ENCODE measurements at places on chromosomes 13 and 19.

GRCh38 chr19:34788074-34788473 is 15.1 kb upstream of the ZNF599 start:
- DNase-seq = no peak

DNA sequence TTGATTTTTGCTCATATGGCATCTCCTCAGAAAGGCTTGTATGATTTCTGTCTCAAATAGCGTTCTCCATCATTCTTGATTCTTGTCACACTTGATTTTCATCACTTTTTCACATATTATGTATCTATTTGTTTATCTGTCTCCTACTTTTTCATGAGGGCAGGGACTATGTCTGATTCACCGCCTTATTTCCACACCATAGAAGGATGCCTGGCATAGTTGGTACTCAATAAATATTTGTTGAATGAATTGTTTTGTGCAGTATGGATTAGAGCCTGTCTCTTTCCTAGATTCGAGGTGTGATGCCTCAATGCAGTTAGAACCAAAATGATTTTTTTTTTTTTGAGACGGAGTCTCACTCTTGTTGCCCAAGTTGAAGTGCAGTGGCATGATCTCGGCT is 12.1 kb downstream of the SAE1 start:
- no peak for DNase-seq

- no peak for DNase-seq
Measured at GRCh38 chr13:109651311-109651710, 135.1 kb downstream of the IRS2 start.

- DNase-seq = no peak
Measured at GRCh38 chr13:41621716-41622431, 164.5 kb downstream of the RGCC start.

GRCh38 chr13:93984876-93985275 is 494.6 kb downstream of the DCT start:
- no peak for DNase-seq

DNA sequence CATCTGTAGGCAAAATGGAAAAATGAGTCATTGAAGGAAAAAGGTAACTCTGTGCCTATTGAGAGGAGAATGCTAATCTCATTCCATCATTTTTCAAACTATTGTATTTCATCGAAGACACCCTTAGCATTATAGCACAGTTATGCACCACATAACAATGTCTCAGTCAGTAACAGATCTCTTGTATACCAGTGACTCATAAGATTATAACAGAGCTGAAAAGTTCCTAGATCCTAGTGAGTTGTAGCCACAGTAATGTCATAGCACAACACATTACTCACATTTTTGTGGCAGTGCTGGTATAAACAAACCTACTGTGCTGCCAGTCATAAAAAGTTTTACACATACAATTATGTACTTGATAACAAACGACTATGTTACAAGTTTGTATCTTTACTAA is 1077.6 kb downstream of the DIAPH3 start:
- DNase-seq = no peak

- DNase-seq = no peak
Measured at GRCh38 chr13:20431687-20432384, 93.8 kb downstream of the CRYL1 start.

GRCh38 chr13:80118506-80118905 is 222.4 kb downstream of the SPRY2 start:
- no peak for DNase-seq

GRCh38 chr13:111158136-111158805 is 43.2 kb downstream of the ARHGEF7 start:
- no peak for DNase-seq

DNA sequence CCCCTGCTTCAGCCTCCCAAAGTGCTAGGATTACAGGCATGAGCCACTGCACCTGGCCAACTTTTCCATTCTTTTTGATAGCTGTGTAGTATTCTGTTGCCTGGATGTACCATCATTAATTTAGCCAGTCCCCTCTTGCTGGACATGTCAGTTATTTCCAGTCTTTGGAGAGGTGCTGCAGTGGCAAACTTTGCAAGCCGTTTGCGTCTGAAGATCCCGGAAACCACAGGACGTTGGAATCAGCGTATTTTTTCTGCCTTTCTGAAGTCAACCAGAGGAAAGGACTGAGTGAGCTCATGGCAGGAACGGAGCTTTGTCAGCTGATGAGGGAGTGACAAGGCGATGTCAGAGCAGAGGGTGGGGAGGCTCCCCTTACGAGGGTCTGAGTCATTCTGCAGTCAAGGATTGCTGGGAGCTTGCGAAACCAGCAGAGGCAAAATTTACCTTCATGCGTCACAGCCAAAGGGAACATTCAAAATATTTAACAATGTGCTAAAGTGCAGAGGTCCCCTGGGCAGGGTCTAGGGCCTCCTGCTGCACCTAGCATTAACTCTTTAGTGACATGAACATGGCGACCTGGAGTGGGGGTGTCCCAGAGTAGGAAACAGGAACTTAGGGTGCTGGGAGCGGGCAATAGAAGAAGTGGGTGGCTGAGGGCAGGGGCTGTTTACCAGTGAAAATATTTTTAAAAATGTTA is 5.6 kb downstream of the C5AR1 start:
- DNase-seq = peak; percentile 84

- DNase-seq = no peak
Measured at GRCh38 chr13:23718996-23719395, 148.8 kb downstream of the TNFRSF19 start.

GRCh38 chr19:16623576-16623975 is 4.4 kb downstream of the MED26 start:
- no peak for DNase-seq

- peak; percentile 81 for DNase-seq
Measured at GRCh38 chr19:40611900-40612698, 10.9 kb downstream of the LTBP4 start.

GRCh38 chr13:62321895-62322294 is 906.2 kb upstream of the PCDH20 start:
- DNase-seq = no peak

DNA sequence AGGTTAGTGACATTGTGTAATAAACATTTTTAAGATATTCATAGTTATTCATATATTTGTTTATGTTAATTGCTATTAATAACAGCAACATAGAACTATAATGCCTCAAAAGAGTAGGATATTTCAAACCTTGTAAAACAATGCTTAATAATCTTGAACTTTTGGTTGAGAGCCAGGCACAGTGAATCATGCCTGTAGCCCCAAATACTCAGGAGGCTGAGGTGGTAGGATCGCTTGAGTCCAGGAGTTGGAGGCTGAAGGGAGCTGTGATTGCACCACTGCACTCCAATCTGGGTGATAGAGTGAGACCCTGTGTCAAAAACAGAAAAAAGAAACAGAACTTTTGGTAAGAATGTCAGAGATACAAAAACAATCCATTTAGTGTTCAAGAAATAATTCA is 213.9 kb upstream of the SLITRK1 start:
- no peak for DNase-seq

- DNase-seq = no peak
Measured at GRCh38 chr19:35176181-35176570, 21.6 kb downstream of the FXYD5 start.

DNA sequence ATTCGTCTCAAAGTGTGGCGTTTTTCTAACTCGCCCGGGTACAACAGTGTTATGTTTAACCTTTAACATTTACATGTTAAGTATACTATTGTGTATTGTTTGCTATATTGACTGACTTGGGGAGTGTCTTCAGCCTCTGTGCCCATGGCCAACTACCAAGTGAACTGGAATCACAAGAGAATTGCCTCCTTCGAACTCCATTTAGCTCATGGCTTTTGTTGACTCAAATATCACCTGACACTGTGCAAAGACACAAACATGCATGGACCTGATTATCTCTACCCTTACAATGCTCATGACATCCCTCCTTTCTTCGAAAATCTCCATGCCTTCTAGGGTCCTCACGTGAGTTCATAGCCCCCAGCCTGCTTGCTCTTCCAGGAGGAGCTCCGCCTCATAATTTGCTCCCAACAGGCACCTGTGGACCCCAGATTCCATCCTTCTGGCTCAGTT is 704 bp downstream of the ZNF814 start:
- no peak for DNase-seq

DNA sequence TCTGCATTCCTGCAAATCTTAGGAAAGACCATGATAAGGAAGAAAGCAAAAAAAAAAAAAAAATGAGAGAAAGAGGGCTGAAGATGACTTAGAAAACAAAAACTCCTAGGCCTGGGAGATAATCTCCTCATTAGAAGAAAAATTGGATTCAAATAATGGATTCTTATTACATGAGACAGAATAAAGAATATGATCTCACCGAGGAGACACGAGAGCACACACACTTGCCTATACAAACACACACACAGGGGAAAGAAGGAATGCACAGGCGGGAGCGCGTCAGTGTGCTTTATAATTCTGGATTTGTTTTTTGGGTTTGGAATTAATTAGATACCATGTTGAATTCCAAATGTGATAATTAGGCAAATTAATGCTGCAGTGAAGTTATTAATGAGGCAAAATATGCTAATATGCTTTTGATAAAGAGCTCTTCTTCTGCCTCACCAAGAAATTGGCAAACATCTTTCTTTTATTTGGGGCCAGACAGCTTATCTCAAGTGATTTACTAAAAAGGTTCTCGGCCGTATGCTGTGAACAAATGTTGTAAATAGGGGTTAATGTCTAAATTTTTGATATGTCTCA is 36.1 kb upstream of the PCDH8 start:
- no peak for DNase-seq

DNA sequence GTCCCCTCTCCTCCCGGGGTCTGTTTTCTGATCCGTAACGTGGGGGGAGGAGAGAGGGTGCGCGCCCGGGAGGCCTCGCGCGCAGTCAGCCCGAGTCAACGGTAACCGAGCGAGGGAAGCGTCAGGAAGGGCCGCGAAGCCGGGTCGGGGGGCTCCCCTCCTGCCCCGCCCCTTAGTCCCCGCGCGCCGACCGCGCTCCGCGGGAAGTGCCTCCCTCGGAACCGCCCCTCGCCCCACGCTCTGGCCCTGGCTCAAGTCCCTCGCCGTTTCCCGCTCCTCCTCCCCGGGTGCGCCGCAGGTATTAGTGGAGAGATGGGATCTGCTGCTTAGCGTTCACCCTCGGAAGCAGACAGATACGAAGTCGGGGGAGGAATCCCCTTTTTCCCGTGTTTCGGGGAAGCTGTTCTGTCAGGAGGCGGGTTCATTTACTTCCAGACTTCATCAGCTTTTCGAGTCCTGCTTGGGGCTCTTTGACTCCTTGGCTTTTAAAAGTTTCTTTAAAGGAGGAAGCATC is 770 bp downstream of the HNRNPM start:
- DNase-seq = peak; percentile 90

GRCh38 chr19:38838986-38839761 is 7.6 kb upstream of the ECH1 start:
- DNase-seq = no peak

DNA sequence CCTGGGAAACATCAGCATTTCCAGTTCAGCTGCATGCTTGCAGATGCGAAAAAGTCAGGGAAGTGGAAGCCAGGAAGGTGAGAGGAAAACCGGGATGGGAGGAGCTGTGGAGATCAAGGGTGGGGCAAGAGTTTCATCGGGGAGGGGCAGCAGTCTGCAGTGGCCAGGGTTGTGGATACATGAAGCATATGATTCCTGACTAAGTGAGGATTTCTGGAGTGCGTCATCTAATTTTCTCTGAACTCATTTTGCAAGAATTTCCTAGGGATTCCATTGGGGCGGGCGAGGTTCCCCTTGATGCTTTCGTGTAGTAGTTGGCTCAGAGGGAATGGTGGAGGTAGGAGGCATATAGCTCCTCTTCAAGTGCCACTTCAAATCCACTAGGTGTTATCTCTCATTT is 344.1 kb upstream of the TMTC4 start:
- DNase-seq = no peak

GRCh38 chr13:72959643-72960042 is 99.2 kb upstream of the KLF5 start:
- no peak for DNase-seq

DNA sequence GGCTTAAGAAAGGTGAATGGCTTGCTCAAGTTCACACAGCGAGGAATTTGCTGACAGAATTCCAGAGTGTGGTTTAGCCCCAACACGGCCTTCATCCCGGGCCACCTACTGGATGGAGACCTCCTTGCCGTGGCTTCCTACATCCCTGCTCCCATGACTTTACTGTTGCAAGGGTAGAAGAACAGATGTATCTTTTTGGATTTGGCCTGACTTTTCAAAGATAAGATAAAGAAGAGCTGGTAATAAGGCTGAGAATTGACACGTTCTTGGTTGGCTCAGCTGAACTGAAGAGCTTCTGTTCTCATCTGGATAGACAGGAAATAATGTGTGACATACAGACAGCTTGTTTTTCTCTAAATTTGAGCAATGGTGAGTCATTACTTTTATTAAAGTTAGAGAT is 113.1 kb downstream of the KLF5 start:
- DNase-seq = no peak

GRCh38 chr19:6737873-6738786 is 750 bp upstream of the GPR108 start:
- peak; percentile 92 for DNase-seq

GRCh38 chr19:7545904-7546303 is 10.4 kb downstream of the PNPLA6 start:
- no peak for DNase-seq

GRCh38 chr19:41597600-41598041 is 21.7 kb downstream of the CEACAM21 start:
- DNase-seq = peak; percentile 86

GRCh38 chr13:77637588-77637987 is 59.9 kb upstream of the SLAIN1 start:
- no peak for DNase-seq

- DNase-seq = no peak
Measured at GRCh38 chr19:35316560-35316959, 12.4 kb upstream of the CD22 start.

- DNase-seq = peak; percentile 85
Measured at GRCh38 chr19:44808463-44809371, at the start of gene BCAM. TSS of gene BCAM (plus strand) at chr19:44809103. CDS start at chr19:44809125, 22 bp downstream.

GRCh38 chr13:46609052-46609451 is 56.1 kb downstream of the LRCH1 start:
- DNase-seq = no peak

GRCh38 chr19:55656988-55657747 is 2.3 kb downstream of the U2AF2 start:
- DNase-seq = no peak

GRCh38 chr19:31817971-31818797 is 468.9 kb upstream of the TSHZ3 start:
- no peak for DNase-seq
